Renal cortical epithelial cell (primary cell): ENCODE measurements at places on chromosomes 4 and X. TPM values are rescaled to one million over a fixed set of nuclear protein-coding genes. Genes with fewer than 3 reads are reported as not detected.

Gene SPACA5
- total RNA-seq: not detected in 2 replicates

Gene MAGEB1
- not detected in 2 replicates for total RNA-seq

Gene GPRASP1
- 0.35 and 2.5 TPM in 2 replicates for total RNA-seq

Gene CFI
- total RNA-seq: 29.7 and 356 TPM in 2 replicates

Gene NXT2
- 10.5 and 12.9 TPM in 2 replicates for total RNA-seq

Gene P2RY4
- total RNA-seq: 0.15 TPM in 1 of 2 replicates, not detected in the other

Gene GASK1B
- total RNA-seq: 2.8 and 4.4 TPM in 2 replicates

Gene JCHAIN
- 0.30 TPM in 1 of 2 replicates, not detected in the other for total RNA-seq

Gene FATE1
- not detected in 2 replicates for total RNA-seq

Gene NLRP2B
- not detected in 2 replicates for total RNA-seq

Gene NPY1R
- total RNA-seq: 2.4 and 21.1 TPM in 2 replicates

Gene SMIM31
- 0.05 TPM in 1 of 2 replicates, not detected in the other for total RNA-seq

Gene NONO
- 409 and 442 TPM in 2 replicates for total RNA-seq

Gene C1GALT1C1
- total RNA-seq: 59.6 and 63.8 TPM in 2 replicates

Gene SYTL5
- under 0.01 and 2.4 TPM in 2 replicates for total RNA-seq

Gene CTAG2
- not detected in 2 replicates for total RNA-seq

Gene CENPE
- total RNA-seq: 2.8 and 5.2 TPM in 2 replicates

Gene HS3ST1
- total RNA-seq: 7.6 and 16.9 TPM in 2 replicates

Gene TRIM61
- total RNA-seq: 0.52 and 0.65 TPM in 2 replicates

Gene GLOD5
- total RNA-seq: not detected in 2 replicates

Gene TMEM192
- 15.6 and 26.2 TPM in 2 replicates for total RNA-seq

Gene MTHFD2L
- total RNA-seq: 22.2 and 71.8 TPM in 2 replicates

Gene DNAAF6
- not detected in 2 replicates for total RNA-seq

Gene HDX
- total RNA-seq: 9.9 and 14.2 TPM in 2 replicates

Gene PAQR3
- total RNA-seq: 23.0 and 26.2 TPM in 2 replicates

Gene STOX2
- total RNA-seq: 4.5 and 16.4 TPM in 2 replicates

Gene TGIF2LX
- total RNA-seq: not detected in 2 replicates

Gene NXF2B
- not detected in 2 replicates for total RNA-seq

Gene RBM46
- 0.30 and 0.52 TPM in 2 replicates for total RNA-seq

Gene STIM2
- 4.7 and 11.7 TPM in 2 replicates for total RNA-seq

Gene VSIG4
- not detected in 2 replicates for total RNA-seq

Gene MAGEA10
- not detected in 2 replicates for total RNA-seq

Gene ETNPPL
- not detected in 2 replicates for total RNA-seq

Gene DDX53
- total RNA-seq: not detected in 2 replicates

Gene PRICKLE3
- 6.9 and 14.2 TPM in 2 replicates for total RNA-seq

Gene ADD1
- total RNA-seq: 101 and 207 TPM in 2 replicates

Gene RRH
- 0.15 TPM in 1 of 2 replicates, not detected in the other for total RNA-seq

Gene HSFX3
- not detected in 2 replicates for total RNA-seq

Gene CD38
- 0.52 TPM in 1 of 2 replicates, not detected in the other for total RNA-seq

Gene GLRA3
- total RNA-seq: not detected in 2 replicates

Gene CITED1
- not detected in 2 replicates for total RNA-seq

Gene DUSP21
- total RNA-seq: not detected in 2 replicates

Gene CT83
- total RNA-seq: not detected in 2 replicates

Gene MAGEA3
- total RNA-seq: not detected in 2 replicates

Gene ADH1C
- total RNA-seq: 0.35 TPM in 1 of 2 replicates, not detected in the other

Gene CXorf49
- 0.69 TPM in 1 of 2 replicates, not detected in the other for total RNA-seq

Gene WAS
- 0.30 TPM in 1 of 2 replicates, not detected in the other for total RNA-seq

Gene NPFFR2
- 2.7 and 34.0 TPM in 2 replicates for total RNA-seq

Gene SLC4A4
- total RNA-seq: 12.0 and 41.6 TPM in 2 replicates

Gene SMPX
- not detected in 2 replicates for total RNA-seq

Gene PAK3
- total RNA-seq: 7.5 and 9.2 TPM in 2 replicates

Gene PRSS12
- 2.0 and 10.8 TPM in 2 replicates for total RNA-seq

Gene S100G
- not detected in 2 replicates for total RNA-seq

Gene BANK1
- total RNA-seq: 1.0 and 1.9 TPM in 2 replicates
